D721Med (cell line): ENCODE measurements at places on chromosomes 13 and 19.

- DNase-seq: no peak
Measured at GRCh38 chr13:99265821-99266426, 7.7 kb upstream of the GPR18 start.

DNA sequence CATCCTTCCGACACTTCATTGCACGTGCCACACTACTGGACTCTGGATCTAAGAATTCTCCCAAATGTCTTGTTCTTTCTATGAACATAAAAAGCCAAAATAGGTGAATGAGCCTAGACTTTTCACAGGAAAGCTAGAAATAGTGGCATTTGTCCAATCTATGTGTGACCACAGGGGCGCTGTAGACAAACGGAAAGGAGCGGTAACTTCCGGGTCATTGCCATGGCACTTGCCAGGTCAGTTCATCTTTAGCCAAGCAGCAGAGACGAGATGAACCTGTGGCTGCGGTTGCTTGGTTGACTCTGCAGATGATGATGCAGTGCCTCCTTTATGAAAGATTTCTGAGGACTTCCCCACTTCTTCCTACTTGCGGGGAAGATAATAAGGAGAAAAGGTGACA is 65.6 kb downstream of the ADGRE1 start:
- DNase-seq: no peak

DNA sequence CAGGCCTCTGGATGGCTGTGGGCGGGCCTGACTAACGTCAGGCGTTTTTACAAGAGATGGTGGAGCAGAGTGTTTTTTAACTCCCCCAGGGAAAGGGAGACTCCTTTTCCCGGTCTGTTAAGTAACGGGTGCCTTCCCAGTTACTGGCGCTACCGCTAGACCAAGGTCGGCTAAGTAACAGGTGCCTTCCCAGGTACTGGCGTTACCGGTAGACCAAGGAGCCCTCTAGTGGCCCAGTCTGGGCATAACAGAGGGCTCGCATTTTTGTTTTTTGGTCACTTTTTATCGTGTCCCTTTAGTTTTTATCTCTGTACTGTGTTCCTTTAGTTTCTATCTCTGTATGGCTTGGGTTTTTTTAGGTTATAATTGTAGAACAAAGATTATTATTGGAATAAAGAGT is 10.0 kb downstream of the ZNF383 start:
- no peak for DNase-seq

GRCh38 chr13:42068886-42069285 is 20.4 kb downstream of the DGKH start:
- no peak for DNase-seq

DNA sequence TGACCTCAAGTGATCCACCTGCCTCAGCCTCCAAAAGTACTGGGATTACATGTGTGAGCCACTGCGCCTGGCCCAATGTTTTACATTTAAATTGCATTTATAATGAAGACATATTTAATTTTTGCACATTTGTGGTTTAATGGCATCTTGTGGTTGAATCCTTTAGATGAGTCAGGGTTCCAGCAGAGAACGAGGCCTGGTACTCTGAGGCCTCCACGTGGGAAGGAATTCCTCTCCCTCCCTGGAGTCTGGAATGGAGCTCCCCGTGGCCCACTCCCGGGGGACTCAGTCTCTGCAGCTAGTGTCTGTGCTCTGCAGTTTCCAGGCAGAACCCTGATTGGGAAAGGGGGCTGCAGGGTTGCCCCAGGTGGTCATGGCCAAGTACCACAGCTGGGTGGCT is 24.2 kb downstream of the ZFR2 start:
- DNase-seq: no peak

GRCh38 chr13:44422755-44423643 is 49.4 kb downstream of the SERP2 start:
- no peak for DNase-seq

- no peak for DNase-seq
Measured at GRCh38 chr19:16535381-16535780, 6.9 kb downstream of the CHERP start.

GRCh38 chr19:10195199-10195519 is 406 bp upstream of the DNMT1 start:
- no peak for DNase-seq

- DNase-seq: no peak
Measured at GRCh38 chr19:54928299-54928698, 19.0 kb downstream of the NLRP7 start.

- DNase-seq: no peak
Measured at GRCh38 chr13:74570834-74571233, 436.6 kb upstream of the KLF12 start.

DNA sequence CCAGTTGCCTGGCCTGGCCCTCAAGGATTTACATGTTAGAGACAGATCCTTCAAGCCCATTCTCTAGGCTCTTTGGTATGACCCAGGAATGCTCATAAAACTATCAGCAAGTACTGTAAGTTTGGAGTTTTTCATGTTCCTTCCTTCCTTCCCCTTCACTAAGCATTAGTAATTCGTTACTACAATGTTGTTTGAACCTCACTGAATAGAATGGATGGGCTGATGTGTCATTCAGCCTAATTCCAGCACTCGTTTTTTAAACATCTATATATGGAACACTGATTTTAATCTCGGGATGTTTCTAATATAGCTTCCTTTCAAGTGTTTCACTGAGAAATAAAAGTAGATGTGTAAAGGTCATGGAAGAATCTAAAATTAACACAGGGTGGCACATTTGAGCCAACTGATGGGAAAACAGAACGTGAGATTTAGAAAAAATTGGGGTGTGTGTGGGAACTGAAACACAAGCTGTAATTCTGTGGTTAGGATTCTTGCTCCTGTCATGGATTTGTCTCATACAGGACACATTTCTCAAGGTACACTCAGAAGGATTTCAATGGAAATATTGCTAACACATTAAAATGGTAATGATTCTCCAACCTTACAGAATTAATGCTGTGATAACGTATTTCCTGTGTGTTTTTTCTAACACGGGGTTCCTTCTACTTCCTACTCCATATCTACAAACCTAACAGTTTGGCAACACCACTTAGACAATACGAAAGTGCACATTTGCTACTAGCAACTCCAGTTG is 93.4 kb downstream of the FLT1 start:
- DNase-seq: no peak

DNA sequence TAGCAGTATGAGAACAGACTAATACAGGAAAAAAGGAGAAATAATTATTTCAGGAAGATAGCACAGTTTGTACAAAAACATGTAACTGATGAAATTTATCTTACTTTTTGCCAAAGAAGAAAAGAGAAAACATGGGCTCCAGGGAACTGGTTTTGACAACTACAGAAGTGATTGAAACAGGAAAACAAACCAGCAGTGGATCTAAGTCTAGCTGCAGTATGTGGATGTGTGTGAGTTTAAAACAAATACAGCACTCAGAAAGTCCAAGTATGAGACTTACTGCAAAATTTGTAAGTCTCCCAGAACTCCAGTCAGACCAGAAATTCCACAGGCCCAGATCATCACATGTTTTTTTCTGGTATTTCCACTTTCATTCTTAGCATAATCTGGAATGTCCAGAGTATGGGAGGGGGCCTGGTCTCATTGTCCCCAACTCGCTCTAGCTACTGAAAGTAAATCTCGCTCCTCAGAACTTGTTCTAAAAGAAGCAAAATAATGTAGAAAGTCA is 259.5 kb downstream of the NHLRC3 start:
- no peak for DNase-seq

- no peak for DNase-seq
Measured at GRCh38 chr19:51140441-51140840, 1.7 kb upstream of the SIGLEC7 start.
